Karpas-422 (cell line): ENCODE measurements at places on chromosomes 4 and X. TPM values are rescaled to one million over a fixed set of nuclear protein-coding genes. Genes with fewer than 3 reads are reported as not detected.

GRCh38 chrX:7614616-7615015 lies 228.4 kb upstream of the VCX start:
- DNase-seq = no peak

- no peak for DNase-seq
Observed at GRCh38 chr4:89371614-89372013, 64.0 kb upstream of the GPRIN3 start.

DNA sequence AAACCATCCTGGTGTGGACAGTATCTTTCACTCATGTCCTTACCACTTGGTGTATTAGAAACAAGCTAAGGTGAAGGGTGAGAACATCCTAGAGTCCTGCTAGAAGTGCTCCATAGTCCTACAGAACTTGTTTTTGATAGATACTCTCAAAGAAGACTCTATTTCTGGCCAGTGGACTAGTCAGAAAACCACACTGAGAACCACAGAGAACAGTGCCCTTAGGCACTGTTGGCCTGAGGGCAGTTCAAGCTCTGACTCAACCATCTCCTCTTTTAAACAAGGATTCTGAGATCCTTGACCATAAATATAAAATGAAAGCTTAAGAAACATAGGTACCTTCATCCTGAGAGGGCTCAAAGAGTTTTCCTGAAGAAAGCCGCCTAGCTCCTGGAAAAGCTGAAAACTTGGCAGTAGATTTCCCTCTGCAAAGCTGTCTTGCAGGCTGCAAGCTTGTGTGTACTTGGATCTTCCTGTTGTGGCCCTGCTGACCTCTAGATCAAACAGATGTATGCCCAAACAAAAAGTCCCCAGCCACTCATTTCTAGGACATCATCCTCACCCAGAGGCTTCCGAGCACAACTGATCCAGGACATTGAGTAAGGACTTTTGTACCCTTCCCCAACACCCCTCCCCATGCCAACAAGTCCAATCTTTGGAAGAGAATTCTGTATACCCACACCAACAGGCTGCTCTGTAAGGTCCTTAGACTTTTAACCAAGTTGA lies 111.6 kb upstream of the CXCL13 start:
- DNase-seq = no peak

The HS3ST1 gene
- not detected in 2 replicates for total RNA-seq

The AR gene
- total RNA-seq = 0.25 and 1.5 TPM in 2 replicates

- DNase-seq = no peak
Observed at GRCh38 chrX:22650691-22651090, 349.1 kb upstream of the DDX53 start.

The MMRN1 gene
- total RNA-seq = not detected in 2 replicates

- no peak for DNase-seq
Observed at GRCh38 chr4:181018472-181018871, 1224.7 kb upstream of the TENM3 start.

The ETDA gene
- total RNA-seq = not detected in 2 replicates

DNA sequence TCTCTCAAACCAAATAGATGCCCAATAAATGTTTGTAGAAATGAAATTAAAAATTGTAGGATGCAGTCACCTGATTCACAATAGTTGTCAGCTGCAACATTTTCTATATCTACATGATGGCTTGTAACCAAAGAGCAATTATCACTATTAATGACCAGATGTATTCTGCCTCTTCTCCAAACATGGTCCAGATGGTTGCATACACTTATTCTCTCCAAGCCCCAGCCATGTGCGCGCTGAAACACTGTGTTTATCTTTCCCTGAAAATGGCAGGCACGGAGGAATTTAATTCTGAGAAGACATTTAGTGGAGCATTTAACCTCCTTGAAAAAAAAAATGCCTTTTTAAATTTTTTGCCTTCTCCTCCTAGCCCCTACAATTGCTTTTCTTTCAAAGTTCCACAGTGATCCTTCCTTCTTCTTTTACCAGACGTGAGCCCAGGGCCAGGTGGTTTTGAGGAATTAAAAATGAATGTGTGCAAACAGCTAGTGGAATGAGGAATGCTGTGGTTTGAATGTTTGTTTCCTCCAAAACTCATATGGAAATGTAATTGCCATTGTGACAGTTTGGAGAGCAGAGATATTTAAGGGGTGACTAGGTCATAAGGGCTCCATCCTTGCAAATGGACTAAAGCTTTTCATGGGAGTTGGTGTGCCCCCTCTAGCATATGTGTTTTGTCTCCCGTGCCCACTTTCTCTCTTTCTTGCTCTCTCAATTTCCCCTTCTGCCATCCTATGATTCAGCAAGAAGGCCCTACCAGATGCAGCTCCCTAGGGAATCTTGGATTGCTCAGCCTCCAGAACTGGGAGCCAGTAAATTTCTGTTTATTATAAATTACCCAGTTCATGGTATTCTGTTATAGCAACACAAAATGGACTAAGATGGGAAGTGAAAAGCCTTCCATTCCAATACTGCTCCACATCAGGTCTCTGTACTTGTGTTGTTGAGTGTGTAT lies 136.0 kb downstream of the GABRB1 start:
- no peak for DNase-seq

DNA sequence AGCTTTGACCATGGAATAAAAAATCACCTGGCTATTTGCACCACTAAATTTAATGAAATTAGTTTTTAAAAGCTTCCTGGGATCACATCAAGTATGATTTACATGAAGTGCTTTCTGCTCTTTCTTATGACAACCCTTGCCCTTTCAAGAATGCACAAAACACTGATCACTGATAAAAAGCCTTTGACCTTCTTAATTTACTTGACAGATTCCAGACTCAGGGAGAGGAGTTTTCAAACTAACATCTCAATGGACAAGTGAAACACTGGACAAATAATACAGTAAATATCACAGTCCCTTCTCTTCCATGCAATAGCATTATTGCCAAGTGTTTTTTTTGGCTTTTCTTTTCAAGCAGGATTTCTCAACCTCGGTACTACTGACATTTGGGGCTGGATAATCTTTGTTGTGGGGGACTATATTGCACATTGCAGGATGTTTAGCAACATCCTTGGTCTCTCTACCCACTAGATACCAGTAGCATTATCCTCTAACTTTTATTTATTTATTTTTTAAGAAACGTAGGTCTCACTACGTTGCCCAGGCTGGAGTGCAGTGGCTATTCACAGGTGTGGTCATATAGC lies 86.3 kb downstream of the ZNF827 start:
- DNase-seq = no peak

- no peak for DNase-seq
Observed at GRCh38 chrX:153684467-153685155, 3.1 kb upstream of the SLC6A8 start.

GRCh38 chr4:188639479-188640100 lies 500.3 kb downstream of the TRIML1 start:
- DNase-seq = no peak

The DDX53 gene
- not detected in 2 replicates for total RNA-seq

GRCh38 chr4:21209860-21210259 lies 509.6 kb downstream of the PACRGL start:
- no peak for DNase-seq

- DNase-seq = no peak
Observed at GRCh38 chr4:184331268-184331995, 113.8 kb upstream of the ENPP6 start.

GRCh38 chr4:156962528-156962974 lies 9.0 kb downstream of the PDGFC start:
- no peak for DNase-seq

DNA sequence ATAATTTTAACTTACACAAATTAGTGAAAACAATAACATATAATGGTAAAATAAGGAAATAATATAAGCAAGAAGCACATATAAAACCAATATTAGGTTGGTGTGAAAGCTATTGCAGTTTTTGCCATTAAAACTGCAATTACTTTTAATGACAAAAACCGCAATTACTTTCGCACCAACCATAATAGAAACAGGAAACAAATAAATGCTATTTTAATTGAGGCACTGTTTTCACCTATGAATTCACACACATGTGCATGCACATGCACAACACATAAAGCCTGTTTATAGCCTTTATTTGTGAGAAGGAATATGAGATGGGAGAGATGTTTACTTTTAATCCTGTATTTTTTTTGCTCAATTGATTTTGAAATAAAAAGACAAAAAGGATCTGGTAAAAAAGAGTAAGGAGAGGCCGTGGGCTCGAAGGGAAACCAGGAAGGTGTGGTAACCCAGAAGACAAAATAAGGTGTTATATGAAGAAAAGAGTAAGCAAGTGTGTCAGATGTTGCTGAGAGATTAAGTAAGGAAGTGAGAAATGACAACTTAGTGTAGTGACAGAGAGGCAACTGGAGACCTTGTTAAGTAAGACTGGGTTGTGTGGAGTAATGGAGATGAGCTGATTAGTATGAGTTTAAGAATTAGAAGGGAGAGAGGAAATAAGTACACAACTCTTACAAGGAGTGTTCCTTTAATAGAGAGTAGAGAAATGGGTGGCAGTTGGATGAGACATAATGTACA lies 69.0 kb downstream of the KLHL13 start:
- DNase-seq = no peak

DNA sequence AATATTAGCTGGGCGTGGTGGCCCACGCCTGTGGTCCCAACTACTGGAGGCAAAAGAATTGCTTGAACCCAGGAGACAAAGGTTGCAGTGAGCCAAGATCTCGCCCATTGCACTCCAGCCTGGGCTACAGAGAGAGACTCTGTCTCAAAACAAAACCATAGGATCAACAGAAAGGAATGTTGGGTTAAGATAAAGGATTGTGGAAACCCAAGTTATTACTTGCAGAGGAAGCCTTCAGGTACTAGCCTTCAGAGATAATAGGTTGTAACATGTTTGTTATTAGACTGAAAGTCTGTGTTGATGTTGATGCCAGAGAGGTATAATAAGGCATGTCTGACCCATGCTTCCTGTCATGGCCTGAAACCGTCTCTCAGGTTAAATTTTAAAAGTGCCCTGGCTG lies 16.9 kb downstream of the SSX5 start:
- no peak for DNase-seq

- DNase-seq = no peak
Observed at GRCh38 chr4:78581618-78582017, 30.0 kb downstream of the ANXA3 start.

DNA sequence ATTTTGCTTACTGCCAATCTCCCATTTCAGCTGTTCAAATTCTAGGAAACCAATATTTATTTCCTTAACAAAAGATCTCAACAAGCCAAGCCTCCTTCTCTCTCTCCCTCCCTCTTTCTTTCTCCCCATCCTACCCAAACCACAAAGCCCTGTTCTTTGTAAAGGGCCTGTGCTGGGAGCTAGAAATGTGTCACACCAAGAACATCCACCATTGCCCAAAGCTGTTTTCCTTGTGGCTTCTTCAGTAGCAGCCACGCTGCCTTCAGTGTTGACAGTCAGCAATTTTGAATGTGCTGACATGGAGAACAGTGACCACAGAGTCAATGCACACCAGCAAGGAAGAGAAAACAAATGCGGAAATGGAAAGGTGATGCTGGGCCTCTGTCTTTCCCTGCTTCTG lies 203.0 kb downstream of the MAML3 start:
- peak; percentile 54 for DNase-seq

GRCh38 chr4:112647785-112648184 lies 10.8 kb downstream of the LARP7 start:
- no peak for DNase-seq

DNA sequence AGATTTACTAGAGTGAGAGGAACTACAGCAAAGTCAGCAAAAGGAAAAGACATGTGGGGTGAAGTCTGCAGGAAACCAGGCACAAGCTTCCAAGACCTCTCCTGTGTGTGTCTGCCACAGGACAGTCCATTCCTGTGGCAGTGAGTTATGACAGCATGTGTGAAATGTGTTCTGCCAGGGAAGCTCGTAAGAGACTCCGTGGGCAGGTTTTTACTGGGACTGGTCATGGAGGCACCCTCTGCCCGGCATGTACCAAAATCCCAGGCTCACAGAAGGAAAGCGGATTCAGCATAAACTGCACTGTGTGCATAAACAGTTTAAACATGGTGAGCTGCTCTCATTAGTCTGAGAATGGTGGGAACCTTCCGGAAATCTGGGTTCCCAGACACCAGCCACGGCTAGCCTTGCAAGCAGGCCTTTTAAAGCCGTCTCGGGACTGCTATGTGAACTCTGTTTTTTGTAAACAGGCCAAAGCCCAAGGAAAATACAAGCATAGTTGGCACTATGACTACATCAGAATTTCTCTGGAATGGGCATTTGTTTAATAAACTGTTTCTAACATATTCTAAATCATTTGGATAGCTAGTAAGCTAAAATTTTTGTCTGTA lies 288.5 kb downstream of the TENM3 start:
- DNase-seq = no peak

DNA sequence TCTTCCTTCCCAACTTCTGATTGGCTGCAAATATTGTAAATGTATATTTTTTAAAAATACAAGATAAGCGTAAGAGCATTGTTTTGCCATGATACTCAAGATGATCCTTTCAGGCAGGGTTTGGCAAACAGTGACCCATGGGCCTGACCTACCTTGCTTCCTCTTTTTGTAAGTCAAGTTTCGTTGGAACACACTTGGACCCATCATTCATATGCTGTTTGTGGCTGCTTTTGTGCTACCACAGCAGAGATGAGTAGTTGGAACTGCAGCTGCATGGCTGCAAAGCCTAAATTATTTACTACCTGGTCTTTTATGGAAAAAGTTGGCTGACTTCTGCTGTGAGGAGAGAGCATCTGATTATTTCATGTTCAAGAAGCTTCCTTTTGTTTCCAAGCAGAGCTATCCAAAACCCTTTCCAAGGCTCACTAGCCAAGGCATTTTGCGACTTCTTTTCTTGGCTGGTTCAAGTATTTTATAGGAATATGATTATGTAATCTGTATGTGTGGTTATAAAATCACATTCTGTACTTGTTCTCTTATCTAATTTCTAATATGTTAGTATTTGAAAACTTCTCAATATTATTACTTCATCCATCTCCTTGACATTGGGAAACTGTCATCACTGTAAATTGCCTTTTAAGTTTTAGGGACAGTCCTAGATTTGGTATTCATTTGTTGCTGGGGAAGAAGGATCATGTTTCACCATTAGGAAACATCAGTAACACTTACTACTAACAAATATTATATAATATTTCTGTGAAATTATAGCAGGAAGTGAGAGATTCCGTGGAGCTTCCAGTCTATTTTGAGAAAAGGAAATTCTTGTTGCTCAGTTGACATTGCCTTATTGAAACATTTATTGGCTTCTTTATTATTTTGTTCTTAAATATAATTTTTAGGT lies 109.2 kb downstream of the ARHGAP10 start:
- DNase-seq = no peak

GRCh38 chr4:168800926-168801325 lies 209.1 kb downstream of the CBR4 start:
- no peak for DNase-seq

The SOWAHB gene
- not detected in 2 replicates for total RNA-seq

The MAP7D2 gene
- total RNA-seq = 15.1 and 16.6 TPM in 2 replicates
